ENCODE measurements at places on chromosomes 3 and 15. TPM values are rescaled to one million over a fixed set of nuclear protein-coding genes. Genes with fewer than 3 reads are reported as not detected.

- H3K27me3 ChIP-seq = peaks cover 25% of the 10 kb centered on the region
- DNase-seq = no peak
- no peak overlapping the region for H3K27ac ChIP-seq
- H3K4me1 ChIP-seq = no peaks in the 10 kb centered on the region
- H3K4me3 ChIP-seq = no peak overlapping the region
Measured at GRCh38 chr3:53730576-53730975, 115.6 kb downstream of the CHDH start.

The LEKR1 gene
- total RNA-seq = not detected

DNA sequence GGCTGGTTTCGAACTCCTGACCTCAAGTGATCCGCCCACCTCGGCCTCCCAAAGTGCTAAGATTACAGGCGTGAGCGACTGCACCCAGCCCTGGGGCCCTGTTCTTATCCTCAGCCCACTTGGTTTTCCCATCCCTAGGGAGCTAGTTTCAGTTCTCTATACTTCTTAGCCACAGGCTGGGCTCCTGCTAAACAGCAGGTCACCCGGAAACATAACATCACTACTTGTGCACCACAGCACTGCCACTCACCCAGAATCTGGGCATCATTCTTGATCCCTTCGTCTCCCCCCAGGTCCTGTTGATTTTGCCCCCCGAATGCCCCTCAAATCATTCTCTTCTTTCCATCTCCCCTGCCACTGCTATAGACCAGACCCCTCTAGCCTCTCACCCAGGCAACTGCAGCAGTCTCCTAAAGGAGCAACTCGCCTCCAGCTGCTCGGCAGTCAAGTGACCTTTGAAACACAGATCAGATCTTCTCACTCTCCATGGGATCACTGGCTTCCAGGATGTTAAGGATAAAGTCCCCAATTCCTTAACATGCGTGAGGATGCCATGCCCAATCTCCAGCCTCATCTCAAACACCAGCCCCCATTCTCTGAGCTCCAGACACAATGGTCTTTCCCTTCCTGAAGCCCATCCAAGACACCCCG is 5.6 kb upstream of the AP3S2 start:
- H3K4me3 ChIP-seq = no peak overlapping the region
- peaks cover 10% of the 10 kb centered on the region for H3K27me3 ChIP-seq
- no peak overlapping the region for H3K27ac ChIP-seq
- H3K4me1 ChIP-seq = peaks cover 2% of the 10 kb centered on the region
- H3K36me3 ChIP-seq = peaks cover 1% of the 10 kb centered on the region

The GALNT15 gene
- not detected for total RNA-seq

- H3K36me3 ChIP-seq = no peaks in the 10 kb centered on the region
- no peak overlapping the region for H3K27ac ChIP-seq
- peaks cover 16% of the 10 kb centered on the region for H3K27me3 ChIP-seq
Measured at GRCh38 chr15:93219859-93220420, 130.9 kb upstream of the RGMA start.
